ENCODE measurements at places on chromosomes 4 and X.

GRCh38 chrX:106177106-106177981, 9.2 kb downstream of the PWWP3B start:
- no peak for DNase-seq
- no peaks in the 10 kb centered on the region for H3K27me3 ChIP-seq
- no peaks in the 10 kb centered on the region for H3K36me3 ChIP-seq
- H3K4me3 ChIP-seq, result no peak overlapping the region
- H3K27ac ChIP-seq, result no peak overlapping the region
- H3K4me1 ChIP-seq, result no peaks in the 10 kb centered on the region

- H3K27me3 ChIP-seq, result no peaks in the 10 kb centered on the region
- H3K4me1 ChIP-seq, result peaks cover 20% of the 10 kb centered on the region
- no peak for DNase-seq
- no peak overlapping the region for H3K27ac ChIP-seq
Observed at GRCh38 chr4:160299177-160299576, 1196.3 kb downstream of the RAPGEF2 start.

DNA sequence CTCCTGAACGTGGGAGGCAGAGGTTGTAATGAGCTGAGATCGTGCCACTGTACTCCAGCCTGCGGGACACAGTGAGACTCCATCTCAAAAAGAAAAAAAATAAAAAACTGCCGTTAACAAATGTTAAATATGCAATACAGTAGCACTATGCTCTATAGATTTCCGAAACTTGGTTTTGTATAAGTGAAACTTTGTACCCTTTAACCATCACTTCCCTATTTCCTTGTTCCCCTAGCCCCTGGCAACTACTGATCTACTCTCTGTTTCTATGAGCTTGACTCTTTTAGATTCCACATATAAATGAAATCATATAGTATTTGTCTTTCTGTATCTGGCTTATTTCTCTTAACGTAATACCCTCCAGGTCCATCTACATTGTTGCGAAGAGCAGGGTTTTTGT, 74.1 kb downstream of the TAB3 start:
- H3K4me1 ChIP-seq, result no peaks in the 10 kb centered on the region
- no peak overlapping the region for H3K4me3 ChIP-seq
- H3K36me3 ChIP-seq, result no peaks in the 10 kb centered on the region
- DNase-seq, result no peak
- no peak overlapping the region for H3K27ac ChIP-seq

DNA sequence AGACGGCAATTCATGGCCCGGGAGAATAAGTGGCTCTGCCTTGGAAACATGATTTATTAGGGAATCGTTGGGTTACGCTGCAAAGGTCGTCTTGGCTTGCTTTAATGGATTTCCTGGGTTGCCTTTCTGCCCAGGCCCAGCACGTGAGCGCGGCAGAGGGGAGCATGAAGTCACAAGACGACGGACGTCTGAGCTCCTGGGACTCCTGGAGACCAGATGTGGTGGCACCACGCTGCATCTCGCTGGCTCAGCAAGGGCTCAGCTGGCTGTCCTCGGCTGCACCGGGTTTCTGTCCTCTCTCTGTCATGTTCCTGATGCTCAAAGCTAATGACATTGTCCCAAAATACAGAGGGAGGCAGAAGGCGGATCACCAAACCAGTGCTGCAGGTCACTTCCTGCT, 61.2 kb downstream of the C4orf50 start:
- no peak for DNase-seq
- H3K27me3 ChIP-seq, result peaks cover 10% of the 10 kb centered on the region
- no peak overlapping the region for H3K4me3 ChIP-seq
- H3K36me3 ChIP-seq, result no peaks in the 10 kb centered on the region
- no peaks in the 10 kb centered on the region for H3K4me1 ChIP-seq
- H3K27ac ChIP-seq, result no peak overlapping the region

- H3K4me1 ChIP-seq, result no peaks in the 10 kb centered on the region
- H3K27ac ChIP-seq, result no peak overlapping the region
- no peaks in the 10 kb centered on the region for H3K27me3 ChIP-seq
Observed at GRCh38 chrX:9797384-9798360, 11.4 kb downstream of the SHROOM2 start.

DNA sequence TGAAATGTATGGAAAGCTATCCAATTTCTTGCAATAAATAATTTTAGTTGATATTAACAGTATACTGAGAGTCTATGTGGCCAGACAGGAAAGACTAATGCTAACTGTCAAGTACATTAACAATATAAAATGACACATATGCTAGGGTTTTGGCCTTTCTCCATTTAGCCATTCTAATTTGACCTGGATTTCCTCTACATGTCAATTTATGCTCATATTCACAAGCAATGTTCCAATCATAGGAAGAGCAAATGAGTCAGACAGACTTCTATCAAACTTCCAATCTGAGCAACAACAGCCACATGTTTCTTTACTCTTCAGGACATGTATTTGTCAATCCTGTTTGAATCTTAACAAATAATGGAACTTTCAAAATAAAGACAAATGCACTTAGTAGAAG, 53.6 kb downstream of the CORIN start:
- no peak for DNase-seq
- H3K27me3 ChIP-seq, result no peaks in the 10 kb centered on the region
- H3K4me1 ChIP-seq, result no peaks in the 10 kb centered on the region
- no peak overlapping the region for H3K27ac ChIP-seq
- H3K4me3 ChIP-seq, result no peak overlapping the region
- H3K36me3 ChIP-seq, result no peaks in the 10 kb centered on the region

DNA sequence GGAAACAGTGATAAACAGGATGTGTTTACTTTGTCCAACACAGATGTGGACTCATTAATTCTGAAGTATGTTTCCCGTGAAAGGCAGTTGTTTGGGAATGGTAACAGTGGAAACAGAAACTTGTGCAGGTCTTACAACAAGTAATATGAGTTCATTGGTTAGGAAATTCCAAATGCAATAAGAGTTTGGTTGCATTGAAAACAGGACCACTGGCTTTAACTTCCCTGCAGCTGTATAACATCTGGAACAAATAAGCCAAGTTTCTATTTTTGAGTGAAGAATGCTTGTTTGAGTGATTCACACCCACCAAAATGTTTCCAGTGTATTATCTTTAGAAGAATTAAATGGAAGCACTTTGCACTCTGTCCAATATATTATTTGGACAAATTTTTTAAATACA, 82.4 kb upstream of the BMP3 start:
- no peak for DNase-seq
- no peaks in the 10 kb centered on the region for H3K27me3 ChIP-seq
- no peak overlapping the region for H3K4me3 ChIP-seq
- no peaks in the 10 kb centered on the region for H3K36me3 ChIP-seq
- peaks cover 11% of the 10 kb centered on the region for H3K4me1 ChIP-seq

GRCh38 chrX:13270360-13270759, 49.5 kb downstream of the ATXN3L start:
- no peaks in the 10 kb centered on the region for H3K36me3 ChIP-seq
- H3K4me3 ChIP-seq, result no peak overlapping the region
- H3K4me1 ChIP-seq, result peaks cover 11% of the 10 kb centered on the region
- H3K27ac ChIP-seq, result no peak overlapping the region
- DNase-seq, result no peak

- H3K4me1 ChIP-seq, result no peaks in the 10 kb centered on the region
- no peaks in the 10 kb centered on the region for H3K36me3 ChIP-seq
- H3K4me3 ChIP-seq, result no peak overlapping the region
Observed at GRCh38 chrX:150842198-150842685, 56.2 kb downstream of the CD99L2 start.

DNA sequence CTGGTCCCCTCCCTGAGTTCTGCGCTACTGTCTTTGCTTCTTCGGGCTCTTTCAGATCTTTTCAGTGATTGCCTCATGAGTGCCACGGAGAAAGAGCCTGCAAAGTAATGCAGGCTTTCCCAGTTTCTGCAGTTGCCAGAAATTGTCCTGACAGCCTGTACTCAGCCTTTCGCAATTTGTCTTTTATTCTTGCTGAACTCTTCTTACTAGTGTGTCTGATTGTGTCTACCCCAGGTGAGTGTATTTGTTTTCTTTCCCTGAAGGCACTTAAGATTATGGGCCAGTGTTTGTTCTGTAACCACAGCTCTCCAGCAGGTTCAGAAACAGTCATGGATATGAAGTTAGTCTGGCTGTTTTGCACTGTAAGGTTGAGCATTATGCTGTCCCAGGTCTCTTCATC, 47.1 kb downstream of the FAM193A start:
- DNase-seq, result no peak
- no peaks in the 10 kb centered on the region for H3K36me3 ChIP-seq
- no peak overlapping the region for H3K27ac ChIP-seq
- H3K4me3 ChIP-seq, result no peak overlapping the region
- H3K27me3 ChIP-seq, result no peaks in the 10 kb centered on the region

- no peak overlapping the region for H3K27ac ChIP-seq
- H3K4me1 ChIP-seq, result no peaks in the 10 kb centered on the region
Observed at GRCh38 chr4:534101-534575, 35.1 kb downstream of the PIGG start.

- no peak overlapping the region for H3K4me3 ChIP-seq
- no peaks in the 10 kb centered on the region for H3K27me3 ChIP-seq
- no peaks in the 10 kb centered on the region for H3K36me3 ChIP-seq
- DNase-seq, result no peak
Observed at GRCh38 chr4:72536443-72536842, 32.6 kb downstream of the ADAMTS3 start.

GRCh38 chrX:9308426-9308825, 156.4 kb upstream of the TBL1X start:
- H3K4me3 ChIP-seq, result no peak overlapping the region
- DNase-seq, result no peak
- no peaks in the 10 kb centered on the region for H3K4me1 ChIP-seq
- no peak overlapping the region for H3K27ac ChIP-seq
- H3K36me3 ChIP-seq, result no peaks in the 10 kb centered on the region

DNA sequence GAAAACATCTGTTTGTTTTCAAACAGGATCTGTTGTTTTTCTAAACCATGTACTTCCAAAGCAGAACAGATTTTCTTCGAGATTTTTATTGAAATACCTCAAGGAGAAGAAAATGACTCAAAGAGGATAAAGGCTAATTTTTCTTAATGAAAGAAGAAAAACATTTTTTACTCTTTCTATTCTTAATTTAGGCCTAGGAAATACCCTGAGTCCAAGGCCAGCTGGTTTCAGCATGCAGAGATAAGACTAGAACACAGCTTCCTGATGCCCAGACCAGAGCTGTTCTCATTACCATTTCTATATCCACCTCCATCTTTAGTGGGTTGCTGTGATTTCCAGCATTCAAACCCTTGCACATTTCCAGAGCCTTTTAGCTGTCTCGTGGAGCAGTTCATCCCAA, 18.3 kb downstream of the GAB1 start:
- H3K27ac ChIP-seq, result no peak overlapping the region
- peaks cover 10% of the 10 kb centered on the region for H3K36me3 ChIP-seq
- no peaks in the 10 kb centered on the region for H3K27me3 ChIP-seq
- no peak for DNase-seq
- peaks cover 51% of the 10 kb centered on the region for H3K4me1 ChIP-seq

- no peaks in the 10 kb centered on the region for H3K4me1 ChIP-seq
- H3K4me3 ChIP-seq, result no peak overlapping the region
- no peak overlapping the region for H3K27ac ChIP-seq
- DNase-seq, result no peak
- H3K36me3 ChIP-seq, result no peaks in the 10 kb centered on the region
Observed at GRCh38 chrX:42460706-42461105, 317.3 kb downstream of the PPP1R2C start.

GRCh38 chr4:109256818-109257217, 45.6 kb downstream of the COL25A1 start:
- no peaks in the 10 kb centered on the region for H3K27me3 ChIP-seq
- H3K4me3 ChIP-seq, result no peak overlapping the region
- H3K36me3 ChIP-seq, result no peaks in the 10 kb centered on the region
- H3K4me1 ChIP-seq, result no peaks in the 10 kb centered on the region
- no peak for DNase-seq
- no peak overlapping the region for H3K27ac ChIP-seq

GRCh38 chr4:112099701-112100297, 45.5 kb upstream of the FAM241A start:
- H3K4me1 ChIP-seq, result peaks cover 12% of the 10 kb centered on the region
- no peak overlapping the region for H3K27ac ChIP-seq
- no peak for DNase-seq

DNA sequence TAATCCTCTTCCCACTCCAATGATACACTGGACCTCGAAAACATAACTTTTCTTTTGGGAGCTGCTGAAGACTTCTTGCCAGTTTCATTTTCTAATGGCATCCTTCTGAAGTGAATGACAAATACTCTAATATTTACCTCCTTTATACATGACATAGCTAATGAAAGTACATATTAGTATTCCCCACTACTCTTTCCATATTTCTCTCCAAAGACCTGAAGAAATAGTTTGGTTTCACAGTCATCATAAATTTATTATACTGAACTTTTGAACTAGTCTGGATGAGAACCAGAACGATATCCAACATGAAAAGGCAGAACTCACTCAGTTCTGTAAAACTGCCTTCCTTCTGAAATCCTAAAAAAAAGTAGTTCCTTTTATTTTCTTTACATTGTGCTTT, 139.1 kb downstream of the GPC3 start:
- H3K4me3 ChIP-seq, result no peak overlapping the region
- H3K27me3 ChIP-seq, result no peaks in the 10 kb centered on the region
- H3K4me1 ChIP-seq, result peaks cover 9% of the 10 kb centered on the region
- DNase-seq, result no peak

DNA sequence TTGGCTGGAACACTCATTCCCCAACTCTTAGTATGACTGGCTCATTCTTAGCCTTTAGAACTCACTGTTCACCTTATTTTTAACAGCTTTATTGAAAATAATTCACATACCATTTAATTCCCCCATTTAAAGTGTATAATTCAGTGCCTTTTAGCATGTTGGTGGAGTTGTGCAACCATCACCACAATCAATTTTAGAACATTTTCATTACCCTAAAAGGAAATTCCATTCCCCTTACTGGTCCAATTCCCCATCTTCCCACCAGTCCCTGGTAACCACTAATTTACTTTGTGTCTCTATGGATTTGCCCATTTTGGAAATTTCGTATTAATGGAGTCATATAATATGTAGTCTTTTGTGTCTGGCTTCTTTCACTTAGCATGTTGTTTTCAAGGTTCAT, 19.7 kb downstream of the NHSL2 start:
- H3K36me3 ChIP-seq, result no peaks in the 10 kb centered on the region
- no peak overlapping the region for H3K4me3 ChIP-seq
- DNase-seq, result no peak
- H3K4me1 ChIP-seq, result no peaks in the 10 kb centered on the region
- H3K27ac ChIP-seq, result no peak overlapping the region

- H3K4me1 ChIP-seq, result no peaks in the 10 kb centered on the region
- H3K4me3 ChIP-seq, result no peak overlapping the region
- peaks cover 4% of the 10 kb centered on the region for H3K27me3 ChIP-seq
- no peak overlapping the region for H3K27ac ChIP-seq
- DNase-seq, result no peak
- H3K36me3 ChIP-seq, result no peaks in the 10 kb centered on the region
Observed at GRCh38 chr4:53821179-53821851, 230.0 kb upstream of the LNX1 start.

- no peak overlapping the region for H3K4me3 ChIP-seq
- H3K4me1 ChIP-seq, result peaks cover 17% of the 10 kb centered on the region
Observed at GRCh38 chr4:139978692-139979091, 175.3 kb downstream of the MAML3 start.

All from Calu3 (cell line).